ENCODE measurements at places on chromosomes 6 and 20.
A peak's percentile ranks its signal among the peaks of the same experiment; 100 is the strongest.

DNA sequence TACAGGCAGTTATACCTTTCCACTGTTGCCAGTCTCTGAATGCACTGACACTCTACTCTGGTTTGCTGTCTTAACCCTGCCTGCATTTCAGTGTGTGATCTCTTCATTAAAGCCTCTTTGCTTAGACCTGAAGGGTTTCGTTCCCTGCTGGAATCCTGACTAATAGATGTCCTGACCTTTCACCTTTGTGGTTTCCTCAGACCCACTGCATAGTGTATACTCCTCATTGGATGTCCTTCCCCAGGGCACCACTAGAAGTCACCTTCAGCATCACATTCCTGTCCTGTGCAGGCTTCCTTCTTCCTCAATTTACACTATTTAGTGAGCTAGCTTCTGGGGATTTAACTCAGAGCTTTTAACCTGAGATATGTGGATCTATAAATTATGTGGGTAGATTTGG is 120.6 kb downstream of the RCAN2 start:
- no peak for DNase-seq

- DNase-seq, result no peak
These were observed 185.6 kb downstream of the BMP7 start for GRCh38 chr20:57080796-57081195.

DNA sequence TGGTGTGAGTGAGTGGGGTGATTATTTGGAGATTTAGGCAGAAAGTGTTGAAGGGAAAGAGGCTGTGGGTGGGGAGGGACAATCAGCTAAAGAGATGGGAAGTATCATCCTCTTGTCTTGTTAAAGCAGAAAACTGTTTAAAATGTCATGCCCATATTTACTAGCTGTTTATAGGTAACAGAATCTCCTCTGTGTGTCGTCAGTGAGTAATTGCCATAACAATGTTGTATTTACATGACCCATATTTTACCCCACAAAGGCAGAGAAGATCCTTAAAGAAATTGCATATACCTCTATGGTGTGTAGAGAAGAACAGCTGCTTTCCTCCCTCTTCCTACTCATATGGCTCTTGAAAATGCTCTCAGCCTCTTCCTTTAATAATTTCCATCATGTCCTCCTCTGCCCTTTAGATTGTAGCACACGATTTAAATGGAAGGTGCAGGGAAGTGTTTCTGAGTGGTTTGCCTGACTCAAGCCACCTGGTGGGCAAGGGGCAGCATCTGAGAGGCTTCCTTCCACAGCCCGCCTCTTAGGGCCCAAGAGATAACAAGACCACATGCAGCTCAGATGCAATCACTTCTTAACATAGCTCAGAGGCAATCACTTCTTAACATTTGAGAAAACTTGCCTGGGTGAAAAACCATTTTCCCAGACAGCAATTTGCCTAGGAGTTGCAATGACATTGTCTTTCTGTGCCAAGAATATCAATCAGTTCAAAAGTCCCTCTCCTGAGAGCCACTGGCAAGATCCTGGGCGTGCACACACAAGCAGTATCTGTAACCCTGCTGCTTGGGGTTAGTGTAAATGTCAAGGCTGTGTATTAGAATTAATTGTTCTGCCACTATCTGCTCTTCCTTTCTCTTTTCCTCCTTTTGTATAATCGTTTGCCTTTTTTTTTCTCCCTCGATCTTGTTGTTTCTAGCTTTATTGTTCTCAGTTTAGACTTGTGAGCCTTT is 44.1 kb upstream of the EDN1 start:
- no peak for DNase-seq

DNA sequence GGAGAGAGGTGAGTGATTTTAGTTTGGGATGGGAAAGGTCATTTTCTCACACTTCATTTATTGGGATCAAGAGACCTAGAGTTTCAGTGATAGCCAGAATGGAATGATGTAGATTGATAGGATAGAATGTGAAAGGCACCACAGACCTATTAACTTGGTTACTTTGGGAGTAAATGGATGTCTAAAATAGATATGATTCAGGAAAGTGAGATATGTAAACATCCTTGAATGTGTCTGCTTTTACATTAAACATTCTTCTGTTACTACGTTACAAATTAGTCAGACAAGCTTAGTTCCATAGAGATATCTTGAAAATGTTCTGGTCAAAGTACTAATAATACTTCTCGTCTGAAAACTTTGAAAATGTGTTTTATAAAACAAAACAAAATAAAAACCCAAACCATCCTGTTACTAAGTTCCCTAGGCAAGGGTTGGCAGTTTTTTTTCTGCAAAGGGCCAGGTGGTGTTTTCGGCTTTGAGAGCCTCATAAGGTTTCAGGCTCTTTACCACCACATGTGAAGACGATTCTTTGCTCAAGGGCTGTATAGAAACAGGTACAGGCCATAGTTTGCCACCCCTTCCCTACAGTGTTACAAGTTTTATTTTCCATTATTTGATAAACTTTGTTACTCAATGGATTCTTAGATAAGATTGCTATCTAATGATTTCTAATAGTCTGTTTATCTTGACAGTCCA is 3.4 kb downstream of the CYB5R4 start:
- no peak for DNase-seq

- DNase-seq, result no peak
These were observed 40.0 kb upstream of the CLDN20 start for GRCh38 chr6:155223646-155224451.

DNA sequence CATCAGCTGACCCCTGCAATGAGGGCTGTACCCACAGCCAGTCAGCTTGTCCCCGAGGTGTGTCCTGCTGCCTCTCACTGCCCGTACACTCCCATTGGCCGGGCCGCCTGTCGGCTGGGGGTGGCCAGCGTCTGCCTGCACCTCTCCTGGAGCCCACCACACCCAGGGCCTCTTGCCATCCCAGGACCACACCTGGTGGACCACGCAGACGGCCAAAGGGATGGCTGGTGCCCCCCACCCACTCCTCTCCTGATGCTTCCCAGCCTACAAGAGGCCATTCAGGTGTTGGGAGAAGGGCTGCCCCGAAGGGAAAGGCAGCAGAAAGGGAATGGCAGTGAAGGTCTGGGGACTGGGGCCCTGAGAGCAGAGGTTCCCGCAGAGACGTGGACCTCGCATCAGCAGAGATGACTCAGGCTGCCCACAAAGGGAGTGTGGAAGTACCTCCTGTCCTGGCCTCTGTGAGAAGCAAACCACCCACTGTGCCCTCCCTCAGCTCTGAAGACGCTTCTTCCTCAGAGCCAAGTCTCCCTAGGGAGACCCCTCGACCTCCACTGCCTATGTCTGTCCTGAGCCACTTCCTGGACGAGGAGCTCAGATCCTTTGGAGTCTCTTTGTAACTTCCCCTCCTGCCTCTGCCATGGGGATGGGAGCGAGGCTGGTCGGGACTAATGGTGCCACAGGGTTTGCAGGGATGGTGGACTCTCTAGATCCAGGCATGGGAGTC is 60.9 kb downstream of the PYGB start:
- peak; percentile 63 for DNase-seq

DNA sequence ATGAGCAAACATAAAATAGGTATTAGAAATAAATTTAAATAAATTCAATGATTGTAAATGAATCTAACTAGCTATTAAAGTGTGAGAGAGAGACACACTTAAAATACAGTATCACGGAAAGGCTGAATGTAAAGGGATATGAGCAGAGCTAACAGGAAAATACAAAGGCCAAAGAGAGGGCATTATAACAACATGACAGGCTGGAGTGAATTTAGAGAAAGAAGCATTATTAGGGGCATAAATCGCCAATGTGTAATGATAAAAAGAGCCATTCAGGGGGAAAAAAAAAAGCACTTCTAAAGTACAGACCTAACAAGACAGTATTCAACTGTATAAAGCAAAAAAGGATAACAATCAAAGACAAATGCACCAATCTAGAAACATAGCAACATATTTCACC is 28.1 kb downstream of the DACT2 start:
- DNase-seq, result no peak

- DNase-seq, result no peak
These were observed 31.2 kb downstream of the SLC9A8 start for GRCh38 chr20:49843770-49844380.

GRCh38 chr6:124741341-124741740 is 220.9 kb upstream of the RNF217 start:
- DNase-seq, result no peak

DNA sequence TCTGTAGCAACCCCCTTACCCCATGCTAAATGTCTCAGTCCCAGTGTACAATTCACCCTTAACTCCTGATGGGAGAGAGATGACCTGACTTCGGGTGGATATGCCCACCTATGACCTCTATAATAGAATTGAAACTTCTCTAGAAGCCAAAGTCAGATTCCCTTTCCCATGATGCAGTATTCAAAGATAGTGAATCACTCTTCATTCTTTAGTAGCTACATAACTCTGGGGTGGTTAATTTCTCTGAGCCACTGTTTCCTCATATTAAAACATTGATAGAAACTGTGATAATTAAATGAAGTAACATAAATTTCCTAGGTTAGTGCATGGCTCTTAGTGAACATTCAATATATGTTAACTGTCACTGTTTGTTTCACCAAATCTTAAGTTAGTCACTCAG is 500.4 kb downstream of the COL12A1 start:
- DNase-seq, result no peak

DNA sequence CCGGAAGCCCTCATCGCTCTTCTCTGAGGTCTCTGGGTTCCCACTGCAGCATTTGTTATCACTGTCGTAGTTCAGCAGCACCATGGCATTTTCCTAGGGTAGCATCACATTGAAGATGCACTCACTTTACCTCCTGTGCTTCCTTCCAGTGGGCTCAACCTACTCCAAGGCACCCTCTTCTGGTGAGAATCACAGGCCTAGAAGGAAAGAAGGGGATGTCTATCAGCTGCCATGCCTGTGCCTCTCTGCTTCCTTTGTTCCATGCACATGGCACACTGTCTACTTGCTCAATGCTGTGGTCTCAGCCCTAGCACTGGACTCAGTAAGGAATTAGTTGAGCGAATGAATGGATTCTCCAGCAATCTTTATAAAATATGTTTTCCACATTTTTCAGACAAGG is 22.6 kb downstream of the CST4 start:
- DNase-seq, result no peak

DNA sequence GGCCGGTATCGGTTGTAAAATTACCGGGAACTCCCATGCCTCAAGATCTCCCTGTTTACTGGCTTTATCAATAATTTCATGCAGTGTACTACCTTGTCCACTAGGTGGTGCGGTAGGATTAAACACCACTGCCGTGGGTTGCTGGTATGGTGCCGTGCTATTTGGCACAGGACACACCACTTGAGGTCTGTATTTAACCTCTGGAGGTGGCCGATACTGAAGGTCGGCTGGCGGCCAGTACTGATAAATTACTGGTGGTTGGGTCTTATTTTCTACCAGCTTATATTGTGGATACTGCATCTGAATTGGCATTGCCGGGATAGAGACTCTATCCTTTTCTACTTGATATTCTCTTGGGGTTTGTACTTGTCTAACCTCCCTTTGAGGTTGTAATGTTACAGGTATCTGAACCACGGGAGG is 14.3 kb upstream of the PTCRA start:
- peak; percentile 79 for DNase-seq

DNA sequence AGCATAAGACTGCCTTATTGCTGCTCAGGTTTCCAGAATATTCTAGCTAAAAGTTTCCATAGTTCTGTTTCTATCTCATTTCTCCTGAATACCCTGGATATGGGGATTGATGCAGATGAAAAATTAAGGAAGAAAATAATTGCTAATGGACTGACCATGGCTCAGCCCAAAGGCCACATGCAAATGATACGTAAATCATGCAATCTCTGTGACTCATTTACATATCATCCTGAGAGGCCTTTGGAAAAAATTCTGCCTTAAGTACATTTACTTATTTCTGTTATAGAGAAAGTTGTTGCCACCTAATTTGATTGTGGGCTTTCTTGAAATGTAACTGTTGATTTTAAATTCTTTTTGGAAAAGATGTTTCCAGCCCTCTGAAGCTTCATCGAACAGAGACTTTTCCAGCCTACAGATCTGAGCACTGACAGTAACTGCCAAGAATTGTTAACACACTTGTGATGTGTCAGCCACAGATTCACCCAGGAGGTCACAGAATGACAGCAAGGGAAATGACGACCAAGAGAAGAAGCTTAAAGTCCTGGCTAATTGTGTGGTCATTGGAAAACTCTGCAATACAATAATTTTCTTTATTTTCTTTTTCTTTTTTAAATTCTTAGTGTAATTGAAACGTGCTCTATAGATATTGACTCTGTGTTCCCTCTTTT is 174.8 kb downstream of the DOK5 start:
- no peak for DNase-seq

GRCh38 chr6:79584332-79584731 is 46.8 kb upstream of the SH3BGRL2 start:
- DNase-seq, result no peak

DNA sequence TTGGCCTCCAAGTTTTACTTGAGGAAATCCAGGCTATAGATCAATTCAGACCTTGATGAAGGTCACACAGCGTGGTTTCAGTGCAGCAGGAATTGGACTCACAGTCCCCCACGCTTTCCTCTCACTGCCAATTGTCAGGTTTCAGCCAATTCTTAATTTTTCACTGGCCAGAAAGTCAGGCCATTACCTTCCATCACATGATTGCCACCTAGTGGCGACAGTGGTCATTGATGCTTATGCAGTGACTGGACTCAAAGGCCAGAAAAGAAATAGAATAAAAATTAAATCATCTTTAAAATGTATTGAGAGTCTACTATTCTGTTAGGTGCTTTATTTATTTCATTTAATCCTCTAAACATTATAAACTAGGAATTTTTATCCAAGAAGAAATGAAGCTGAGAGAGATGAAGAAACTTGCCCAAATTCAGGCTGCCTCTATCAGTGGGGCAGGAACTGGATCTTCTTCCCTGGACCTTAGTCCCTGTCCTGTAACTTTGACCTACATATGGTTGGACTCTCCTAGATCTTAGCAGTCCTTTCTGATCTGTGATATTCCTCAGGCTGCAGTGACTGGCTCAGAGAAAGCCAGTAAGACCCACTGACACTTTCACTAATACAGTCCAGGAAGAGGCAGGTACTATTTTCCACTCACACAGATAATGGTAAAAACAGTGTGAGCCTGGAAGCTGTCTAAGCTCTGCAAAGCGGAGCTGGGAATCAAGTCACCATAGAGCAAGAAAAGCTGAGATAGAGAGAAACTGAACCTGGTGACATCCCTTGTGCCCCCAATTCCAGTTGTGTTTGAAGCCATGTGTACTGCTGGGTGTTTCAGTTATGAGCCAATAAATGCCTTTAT is 133.3 kb downstream of the ELOVL4 start:
- peak; percentile 89 for DNase-seq

GRCh38 chr6:158174024-158174423 is 5.9 kb downstream of the GTF2H5 start:
- no peak for DNase-seq

DNA sequence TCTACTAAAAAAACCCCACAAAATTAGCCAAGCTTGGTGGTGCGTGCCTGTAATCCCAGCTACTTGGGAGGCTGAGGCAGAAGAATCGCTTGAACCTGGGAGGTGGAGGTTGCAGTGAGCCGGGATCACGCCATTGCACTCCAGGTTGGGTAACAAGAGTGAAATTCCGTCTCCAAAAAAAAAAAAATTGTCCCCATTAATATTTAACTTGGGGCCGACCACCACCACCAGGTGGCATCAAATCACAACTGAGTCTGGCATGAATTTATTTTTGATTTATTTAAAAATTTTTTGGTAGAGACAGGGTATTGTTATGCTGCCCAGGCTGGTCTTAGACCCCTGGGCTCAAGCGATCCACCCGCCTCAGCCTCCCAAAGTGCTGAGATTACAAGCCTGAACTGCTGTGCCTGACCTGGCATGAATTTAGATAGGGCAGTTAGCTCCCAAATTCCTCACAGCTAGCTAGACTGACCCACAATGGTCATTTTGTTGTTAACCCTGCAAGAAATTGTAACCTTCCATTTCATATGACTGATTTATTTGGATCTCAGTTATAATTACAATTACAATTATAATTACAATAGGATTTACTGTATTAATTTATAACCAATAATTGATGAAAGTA is 17.1 kb upstream of the BEND3 start:
- no peak for DNase-seq

- no peak for DNase-seq
These were observed 607.7 kb upstream of the CITED2 start for GRCh38 chr6:139982195-139982594.
